ENCODE measurements at places on chromosomes 3 and 15. TPM values are rescaled to one million over a fixed set of nuclear protein-coding genes. Genes with fewer than 3 reads are reported as not detected.

Gene FOXB1
- total RNA-seq, result not detected

Gene HRG
- total RNA-seq, result 0.12 TPM

Gene CHRNA3
- 0.20 TPM for total RNA-seq

Gene FAM81A
- 1.2 TPM for total RNA-seq

Gene KLHL6
- 0.76 TPM for total RNA-seq

Gene MEIS2
- 10.3 TPM for total RNA-seq

Gene FAM107A
- 4.1 TPM for total RNA-seq

Gene GPR27
- total RNA-seq, result 4.3 TPM

Gene GJD2
- not detected for total RNA-seq

DNA sequence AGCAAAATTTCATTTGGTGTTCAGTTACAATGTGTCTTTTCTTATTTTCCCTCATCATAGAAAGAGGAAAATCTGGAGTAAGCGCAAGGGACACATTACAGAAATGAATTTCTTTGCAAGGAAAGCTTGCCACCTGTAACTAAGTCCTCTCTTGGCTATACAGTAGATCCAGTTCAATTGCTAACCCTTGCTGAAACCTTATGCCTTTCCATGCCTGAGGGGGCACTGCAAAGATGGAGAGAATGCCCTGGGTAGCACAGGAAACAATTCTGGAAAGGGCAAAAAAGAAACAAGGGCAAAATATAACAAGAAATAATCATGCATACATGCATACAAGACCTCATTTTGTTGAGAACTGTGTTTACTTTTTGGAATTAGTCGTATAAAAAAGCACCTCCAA lies 4.3 kb downstream of the CADM2 start:
- no peak for ATAC-seq

DNA sequence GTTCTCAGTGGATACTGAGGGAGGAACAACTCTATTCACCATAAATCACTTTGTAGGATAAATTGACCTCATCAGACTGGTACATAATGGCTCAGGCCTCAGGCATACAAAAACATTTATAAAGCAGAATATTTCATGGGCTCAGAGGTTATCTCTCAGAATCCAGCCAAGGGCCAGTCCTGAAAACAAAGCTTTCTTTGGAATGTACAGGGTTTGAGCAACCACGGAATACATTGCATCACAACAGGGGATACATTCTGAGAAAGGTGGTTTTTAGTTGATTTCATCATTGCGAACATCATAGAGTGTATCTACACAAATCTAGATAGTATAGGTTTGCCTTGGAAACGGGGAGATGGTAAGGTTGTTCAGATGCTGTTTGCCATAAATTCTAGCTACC lies 33.4 kb upstream of the CTDSPL2 start:
- ATAC-seq, result no peak

DNA sequence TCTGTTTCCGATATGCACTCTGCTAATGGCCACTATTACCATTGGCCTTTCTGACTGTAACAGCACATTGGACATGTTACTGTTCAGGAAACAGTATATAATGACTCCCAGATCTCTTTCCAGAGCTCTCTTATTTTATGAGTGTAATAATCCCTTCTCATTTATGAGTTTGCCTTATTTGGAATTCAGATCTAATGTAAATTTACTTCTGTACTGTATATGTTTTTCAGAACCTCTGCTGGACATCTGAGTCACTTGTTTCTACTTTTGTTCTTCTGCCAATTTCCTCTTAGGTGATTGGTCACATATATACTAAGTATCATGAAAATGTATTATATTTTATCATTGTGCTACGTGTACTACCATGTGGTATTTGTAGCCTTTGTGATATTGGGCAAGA lies 30.5 kb downstream of the RSRC1 start:
- peak; percentile 35 for ATAC-seq

GRCh38 chr3:7779331-7779730 lies 722.3 kb upstream of the LMCD1 start:
- ATAC-seq, result no peak

DNA sequence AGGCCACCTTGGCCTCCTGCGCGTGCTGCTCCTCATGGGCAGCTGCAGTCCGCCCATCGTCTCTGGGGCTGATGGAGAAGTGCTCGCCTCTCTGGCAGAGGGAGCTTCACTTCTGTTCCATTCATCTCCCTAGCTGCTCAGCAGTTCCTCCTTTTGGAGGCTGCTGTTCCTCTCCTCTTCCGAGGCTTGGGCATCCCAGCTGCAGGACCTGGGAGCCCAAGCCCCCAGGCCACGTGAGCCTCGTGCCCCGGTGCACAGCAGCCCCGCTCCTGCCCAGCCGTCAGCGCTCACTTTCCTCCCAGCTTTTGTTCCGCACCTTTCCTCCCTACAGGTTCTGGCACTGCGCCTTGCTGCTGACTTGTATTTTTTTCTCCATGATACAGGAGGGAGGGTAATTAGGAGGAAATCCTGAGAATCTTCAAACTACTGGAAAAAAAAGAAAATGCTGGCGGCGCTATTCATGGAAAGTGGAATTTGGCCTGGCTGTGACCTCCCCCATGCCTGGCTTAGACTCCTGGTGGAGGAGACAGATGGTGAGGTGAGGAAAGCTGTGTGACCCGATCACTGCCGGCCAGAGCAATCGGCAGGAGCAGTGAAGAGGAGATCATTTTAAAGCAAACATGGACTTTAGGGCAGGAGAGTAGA lies 210.1 kb downstream of the CHST2 start:
- ATAC-seq, result no peak

DNA sequence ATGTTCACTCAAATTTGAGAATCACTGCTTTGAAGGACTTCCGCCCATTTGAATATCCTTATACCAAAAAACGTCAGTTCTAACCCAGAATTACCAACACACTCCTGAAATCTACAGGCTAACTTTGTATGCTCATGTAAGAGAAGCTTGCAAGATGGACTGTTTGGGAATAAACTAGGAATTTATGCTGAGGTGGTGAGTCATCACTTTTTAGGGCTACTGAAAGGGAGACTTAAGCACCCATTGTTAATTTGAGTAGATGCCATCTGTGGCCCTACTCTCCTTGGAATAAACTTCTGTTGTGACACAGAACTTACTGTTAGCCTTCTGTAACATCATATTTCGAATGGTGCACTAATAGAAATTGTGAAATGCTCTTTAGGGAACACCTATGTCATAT lies 74.6 kb downstream of the FGF12 start:
- ATAC-seq, result no peak

GRCh38 chr15:40271685-40272484 lies 11.0 kb downstream of the ANKRD63 start:
- ATAC-seq, result no peak

DNA sequence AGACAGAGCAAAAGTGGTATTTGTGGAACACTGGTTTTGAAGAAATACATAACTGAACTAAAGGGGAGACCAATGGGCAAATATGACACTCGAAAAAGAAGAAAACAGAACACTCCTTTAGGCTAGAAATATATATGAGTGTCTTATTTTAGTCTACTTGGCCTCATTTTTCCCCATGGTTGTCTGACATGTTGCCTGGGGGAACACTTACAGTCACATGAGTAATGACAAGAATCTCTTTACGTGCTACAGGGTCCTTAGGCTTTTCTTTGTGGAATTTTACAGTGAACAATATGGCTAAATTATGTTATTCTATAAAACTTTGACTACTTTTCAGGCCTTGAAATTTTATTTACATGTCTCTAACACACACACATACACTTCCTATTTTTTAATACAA lies 17.6 kb downstream of the METTL6 start:
- ATAC-seq, result no peak

GRCh38 chr3:100088735-100089368 lies 25.4 kb downstream of the FILIP1L start:
- ATAC-seq, result no peak

DNA sequence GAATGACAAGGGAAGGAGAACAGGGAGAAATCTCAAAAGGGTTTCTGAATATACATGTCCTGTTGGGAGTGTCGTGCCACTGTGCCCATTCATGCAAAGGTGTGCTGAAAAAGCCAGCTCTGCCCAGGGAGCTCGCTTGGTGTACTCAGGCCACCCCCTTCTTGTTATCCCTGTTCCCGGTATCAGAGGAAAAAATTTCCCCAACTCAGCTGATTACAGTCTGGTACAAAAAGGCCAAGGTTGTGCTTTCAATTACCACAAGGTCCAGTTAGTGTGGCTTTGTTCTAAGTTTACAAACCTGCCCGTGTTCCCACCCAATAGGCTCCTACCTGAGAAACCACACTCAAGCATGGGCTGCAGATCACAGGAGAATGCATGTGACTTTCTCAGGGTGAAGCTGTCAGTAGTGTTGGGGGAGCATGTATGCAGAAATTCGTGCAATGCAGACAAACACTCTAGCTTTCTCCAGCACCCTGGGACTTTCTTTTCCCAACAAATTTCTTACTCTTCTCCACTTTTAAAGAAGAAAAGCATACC lies 648.5 kb downstream of the NR2F2 start:
- no peak for ATAC-seq

- peak; percentile 24 for ATAC-seq
Observed at GRCh38 chr3:158837240-158837639, 35.4 kb downstream of the MFSD1 start.

DNA sequence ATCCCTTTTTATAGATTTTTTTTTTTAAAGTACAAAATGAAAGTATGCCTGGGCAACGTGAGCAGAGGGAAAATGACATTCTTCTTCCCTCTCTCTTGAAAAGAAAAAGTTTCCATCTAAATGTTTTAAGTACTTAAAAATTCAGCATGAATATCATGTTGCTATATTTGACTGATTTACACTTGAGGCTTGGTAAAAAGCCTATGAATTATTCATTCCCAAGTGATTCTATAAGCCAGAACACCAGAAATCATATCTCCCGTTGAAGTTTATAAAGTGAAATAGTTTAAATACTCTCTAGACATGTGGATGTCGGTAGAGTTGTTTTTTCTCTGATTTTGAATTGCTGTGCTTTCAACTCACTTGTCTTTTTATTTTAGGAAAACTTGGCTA lies 276.2 kb upstream of the RARB start:
- no peak for ATAC-seq

DNA sequence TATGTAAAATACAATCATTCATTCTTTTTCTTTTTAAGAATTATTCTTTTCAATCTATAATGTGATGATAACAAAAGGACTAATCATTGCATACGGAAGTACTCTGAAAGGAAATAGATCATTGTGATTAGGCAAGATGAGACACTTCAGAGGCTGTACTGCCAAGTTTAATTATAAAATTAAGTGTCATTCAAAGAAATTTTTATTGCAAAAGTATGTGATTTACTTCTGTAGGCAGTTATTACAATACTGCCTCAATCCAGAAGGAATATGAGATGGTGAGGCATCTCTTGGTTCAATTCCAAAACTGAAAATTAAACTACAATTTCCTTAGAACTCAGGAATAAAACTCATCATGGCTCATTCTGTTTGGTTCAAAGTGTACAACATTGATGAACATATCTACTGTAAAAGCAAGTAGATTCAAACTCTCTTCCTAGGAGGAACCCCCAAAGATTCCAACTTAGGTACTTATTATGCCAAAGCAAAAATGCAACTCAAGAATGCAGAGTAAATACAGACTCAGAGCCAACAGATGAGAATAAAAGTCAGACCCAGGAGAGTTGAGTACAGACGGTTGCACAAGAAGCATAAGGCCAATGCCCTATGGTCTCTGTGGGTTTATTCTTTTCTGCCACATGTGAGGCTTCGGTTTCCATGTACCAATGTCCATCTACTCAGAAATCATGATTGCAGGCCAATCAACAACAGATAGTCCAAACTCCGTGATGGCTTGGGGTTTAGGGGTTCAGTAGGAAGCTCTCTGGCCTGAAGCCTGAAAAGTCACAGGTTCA lies 118.5 kb upstream of the WNT5A start:
- no peak for ATAC-seq

DNA sequence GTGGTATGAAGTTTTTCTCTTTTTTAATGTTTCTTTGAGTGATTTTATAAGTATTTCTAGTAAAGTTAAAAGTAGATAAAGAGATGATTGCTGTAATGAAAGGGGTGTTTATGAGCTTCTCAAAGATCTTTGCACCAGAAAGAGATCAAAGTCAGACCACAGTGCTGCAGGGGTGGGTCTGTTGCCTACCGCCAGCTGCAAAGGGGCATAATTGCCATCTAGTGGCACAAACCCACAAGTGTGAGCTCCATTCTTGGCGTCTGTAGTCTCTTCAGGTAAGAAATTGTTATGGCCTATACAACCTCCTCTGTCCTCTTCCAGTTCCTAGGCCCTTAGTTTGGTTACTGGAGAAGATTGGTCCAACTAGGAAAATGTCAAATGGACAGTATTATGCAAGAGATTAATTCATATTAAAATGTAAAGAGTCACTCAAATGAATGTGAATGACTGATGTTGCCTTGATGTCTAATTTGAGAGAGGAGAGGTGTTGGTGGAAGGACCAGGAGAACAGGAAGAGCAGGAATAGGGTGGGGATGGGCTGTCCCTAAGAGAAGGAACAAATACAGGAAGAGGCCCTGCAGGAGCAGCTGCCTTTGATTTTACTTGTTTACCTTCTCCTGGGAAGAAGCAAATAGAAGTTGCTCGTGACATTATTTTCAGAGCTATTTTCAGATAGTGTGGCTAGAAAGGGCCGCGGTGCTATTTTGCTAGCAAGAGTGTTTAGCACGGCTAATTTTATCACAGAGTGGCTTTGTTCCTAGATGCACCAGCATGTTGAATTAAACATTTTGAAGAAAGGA lies 53.0 kb upstream of the GSK3B start:
- ATAC-seq, result peak; percentile 94

GRCh38 chr3:55006244-55006676 lies 78.4 kb upstream of the LRTM1 start:
- ATAC-seq, result no peak

- no peak for ATAC-seq
Observed at GRCh38 chr3:51311055-51311454, 74.0 kb upstream of the MANF start.

GRCh38 chr15:90855139-90855538 lies 13.2 kb upstream of the FURIN start:
- ATAC-seq, result no peak

- ATAC-seq, result peak; percentile 7
Observed at GRCh38 chr3:184584464-184584891, 22.9 kb downstream of the EPHB3 start.

GRCh38 chr3:177934001-177934891 lies 602.0 kb upstream of the KCNMB2 start:
- no peak for ATAC-seq

DNA sequence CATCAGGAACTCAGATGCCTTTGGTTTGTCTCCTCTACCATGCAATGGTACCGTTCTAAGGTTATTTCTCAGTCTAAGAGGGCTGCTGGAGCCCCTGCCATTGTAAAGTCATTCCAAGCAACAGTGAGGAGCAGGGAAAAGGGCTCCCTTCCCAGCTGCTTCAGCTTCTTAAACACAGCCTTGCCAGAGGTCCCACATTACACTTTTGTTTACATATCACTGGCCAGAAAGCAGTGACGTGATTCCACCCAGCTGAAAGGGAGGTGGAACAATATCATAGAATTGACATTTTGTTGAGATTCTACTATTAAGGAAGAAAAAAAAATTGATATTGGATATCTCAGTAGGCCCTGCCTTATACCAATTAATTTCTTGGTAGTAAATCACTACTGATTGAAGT lies 194.6 kb downstream of the SUCLG2 start:
- no peak for ATAC-seq

GRCh38 chr3:61562721-61563312 lies 1.4 kb downstream of the PTPRG start:
- ATAC-seq, result no peak

Measured in esophagus mucosa (tissue), 1 donor.